ENCODE measurements at places on chromosomes 1 and 21.

GRCh38 chr1:110210604-110211495 lies 736 bp downstream of the KCNC4 start:
- DNase-seq = no peak

DNA sequence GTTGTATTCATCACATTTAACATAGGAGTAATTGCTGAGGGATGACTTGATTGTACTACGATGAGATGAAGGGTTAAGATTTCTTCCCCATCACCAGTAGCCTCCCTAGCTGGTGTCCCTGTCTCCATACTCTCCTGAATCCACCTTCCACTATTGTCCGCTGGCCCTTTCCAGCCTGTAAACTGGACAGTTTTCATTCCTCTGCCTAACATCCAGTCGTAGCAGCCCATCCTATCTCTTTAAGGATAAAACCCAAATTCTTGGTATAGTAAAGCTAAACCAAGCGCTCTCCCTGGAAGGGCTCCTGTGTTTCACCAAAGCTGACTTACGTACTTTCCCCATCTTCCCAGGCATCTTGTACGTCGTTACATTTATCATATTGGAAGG lies 670 bp downstream of the COX20 start:
- no peak for DNase-seq

GRCh38 chr1:186948535-186948934 lies 119.8 kb downstream of the PLA2G4A start:
- no peak for DNase-seq

GRCh38 chr1:88289401-88290102 lies 394.5 kb upstream of the PKN2 start:
- DNase-seq = no peak

All from NCI-H2029 (cell line).